Left lung (tissue), 14 donors: ENCODE measurements at places on chromosomes 11 and 22. TPM values are rescaled to one million over a fixed set of nuclear protein-coding genes. Genes with fewer than 3 reads are reported as not detected.

- no peak for DNase-seq
These were observed 9.8 kb upstream of the ANO1 start for GRCh38 chr11:70068345-70068744.

DNA sequence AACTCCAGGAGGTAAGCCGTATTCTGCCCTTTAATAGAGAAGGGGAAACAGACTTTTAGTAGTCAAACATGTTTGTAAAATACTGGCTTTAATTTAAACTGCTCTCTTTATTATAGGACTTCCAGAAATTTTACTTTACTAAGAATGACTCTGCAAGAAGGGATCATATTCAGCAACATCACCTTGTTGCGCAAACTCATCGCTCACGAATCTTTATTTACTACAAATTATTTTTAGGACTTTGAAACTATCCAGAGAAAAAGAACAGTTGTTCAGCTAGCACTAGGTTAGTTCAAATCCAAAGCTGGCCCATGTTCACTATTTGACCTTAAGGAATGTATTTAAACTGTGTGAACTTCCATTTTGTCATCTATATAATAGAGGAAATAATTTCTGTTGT, 498.3 kb upstream of the TENM4 start:
- DNase-seq, result no peak

GRCh38 chr22:19065298-19065859, 56.8 kb downstream of the DGCR2 start:
- no peak for DNase-seq

- DNase-seq, result no peak
These were observed 1130.4 kb downstream of the LRRC4C start for GRCh38 chr11:40328890-40329614.

DNA sequence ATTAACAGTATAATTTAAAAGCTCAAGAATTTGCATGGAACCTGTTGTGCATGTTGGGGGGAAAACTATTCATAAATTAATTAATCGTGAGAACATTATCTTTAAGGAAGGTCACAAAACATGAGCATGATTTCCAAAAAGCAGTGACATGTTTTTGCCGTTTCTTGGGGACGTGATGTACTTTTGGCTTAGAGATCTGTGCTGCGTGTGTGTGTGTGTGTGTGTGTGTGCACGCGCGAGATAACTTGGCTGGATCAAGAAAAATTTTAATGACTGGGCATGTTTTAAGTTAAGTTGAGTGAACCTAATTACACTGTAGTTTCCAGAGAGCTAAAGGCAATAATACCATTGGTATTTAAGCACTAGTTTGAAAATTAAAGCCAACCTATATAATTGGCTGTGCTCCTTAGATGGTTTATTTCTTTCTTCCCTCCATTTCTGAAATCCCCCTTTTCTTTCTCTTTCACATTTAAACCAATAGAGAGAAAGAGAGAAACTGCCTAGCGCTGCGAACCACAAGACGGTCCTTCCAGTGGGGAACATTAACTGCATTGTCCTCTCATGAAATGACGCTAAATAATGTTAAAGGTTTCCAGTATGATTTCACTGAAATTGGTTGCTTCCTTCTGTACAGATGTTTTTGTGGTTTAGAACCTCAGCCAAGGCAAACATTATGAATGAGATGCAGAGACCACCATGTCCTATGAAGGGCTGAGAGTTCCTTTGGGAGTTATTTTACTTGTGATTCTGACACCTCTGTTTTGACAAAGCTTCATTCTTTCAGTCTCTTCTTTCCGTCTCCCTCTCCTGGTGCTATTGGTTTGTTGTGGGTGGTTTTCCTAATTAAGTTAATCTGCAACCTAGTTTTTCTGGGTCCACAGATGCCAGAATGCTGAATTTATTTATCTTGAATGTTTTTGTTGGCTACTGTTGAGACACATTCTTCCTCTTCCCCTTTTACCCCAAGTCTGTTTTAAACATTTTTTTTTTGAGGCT, 51.7 kb downstream of the ZBTB16 start:
- DNase-seq, result peak; percentile 63

DNA sequence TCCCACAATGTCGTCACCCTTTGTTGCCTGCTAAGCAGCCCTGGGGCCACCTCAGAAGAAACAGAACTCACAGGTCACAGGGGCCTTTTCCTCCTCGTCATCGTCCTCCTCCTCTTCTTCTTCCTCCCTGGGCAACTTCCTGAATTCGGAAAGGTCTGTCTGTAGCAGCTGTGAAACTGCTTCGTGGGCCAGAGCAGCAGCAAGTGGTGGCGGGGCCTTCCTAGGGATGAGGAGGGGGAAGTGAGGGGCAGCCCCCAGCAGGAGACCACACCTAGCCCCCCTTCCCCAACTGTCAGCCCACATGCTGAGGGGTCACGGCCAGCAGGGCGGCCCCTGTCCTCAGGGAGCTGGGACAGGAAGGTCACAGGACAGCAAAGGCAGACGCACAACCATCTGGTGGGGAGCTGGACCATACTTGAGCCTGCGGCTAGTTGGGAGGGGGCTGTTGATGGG, 13.2 kb downstream of the PPM1F start:
- DNase-seq, result no peak

DNA sequence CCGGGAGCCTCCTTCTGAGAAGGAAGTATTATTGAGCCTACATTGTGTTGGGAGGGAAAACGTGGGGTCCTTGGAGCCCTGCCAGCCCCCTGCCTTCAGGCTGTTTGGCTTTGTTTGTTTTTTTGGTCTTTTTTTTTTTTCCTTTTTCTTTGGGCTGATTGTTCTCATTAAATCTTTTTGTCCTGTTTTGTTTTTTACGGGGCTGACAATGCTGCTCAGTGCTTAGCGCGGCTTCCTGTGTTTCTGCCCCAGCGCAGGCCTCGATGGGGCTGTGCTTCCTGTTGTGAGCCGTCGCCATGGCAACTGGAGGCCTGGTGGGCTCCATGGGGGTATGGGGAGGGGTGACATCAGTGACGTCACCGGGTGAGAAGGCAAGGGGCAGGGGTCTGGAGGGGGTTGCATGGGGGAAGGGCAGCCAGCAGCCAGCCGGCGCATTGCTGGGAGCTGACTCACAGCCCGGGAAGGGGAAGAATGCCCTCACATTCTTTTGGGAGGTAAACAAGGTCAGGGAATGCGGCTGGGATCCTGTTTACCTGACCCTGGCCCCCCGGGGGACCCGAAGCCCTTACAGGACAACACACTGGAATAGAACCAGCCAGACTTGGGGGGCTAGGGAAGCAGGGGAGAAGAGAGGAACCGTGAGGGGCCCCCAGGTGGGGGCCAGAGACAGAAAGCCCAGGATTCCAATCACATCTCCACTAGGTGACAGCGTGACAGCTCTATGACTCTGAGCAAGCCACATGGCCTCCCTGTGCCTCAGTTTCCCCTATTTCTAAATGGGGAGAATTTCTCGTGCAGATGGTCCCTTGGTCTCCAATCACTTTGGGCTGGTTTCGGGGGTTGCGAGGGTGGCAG, 22.2 kb upstream of the CBX7 start:
- DNase-seq, result peak; percentile 88

GRCh38 chr11:93039531-93040240, 70.2 kb downstream of the MTNR1B start:
- DNase-seq, result no peak

GRCh38 chr11:2796091-2796490, 89.5 kb downstream of the CDKN1C start:
- peak; percentile 22 for DNase-seq

DNA sequence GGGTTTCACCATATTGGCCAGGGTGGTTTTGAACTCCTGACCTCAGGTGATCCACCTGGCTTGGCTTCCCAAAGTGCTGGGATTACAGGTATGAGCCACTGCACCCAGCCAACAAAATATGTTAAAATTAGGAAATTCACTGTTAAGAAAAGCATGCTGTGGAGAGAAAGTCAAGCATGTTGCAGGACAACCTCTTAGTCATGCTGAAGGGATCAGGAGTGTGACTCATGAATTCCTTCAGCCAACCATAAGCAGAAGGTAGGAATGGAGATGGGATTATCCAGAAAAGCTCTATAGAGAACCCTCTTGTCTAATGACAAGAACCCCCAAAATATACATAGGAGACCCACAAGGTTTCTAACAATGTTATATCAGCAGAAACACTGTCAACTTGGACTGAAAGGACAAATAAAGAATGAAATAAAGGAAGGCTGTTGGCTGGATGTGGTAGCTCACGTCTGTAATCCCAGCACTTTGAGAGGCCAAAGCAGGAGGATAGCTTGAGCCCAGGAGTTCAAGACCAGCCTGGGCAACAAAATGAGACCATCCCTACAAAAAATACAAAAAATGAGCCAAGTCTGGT, 16.0 kb downstream of the MRTFA start:
- DNase-seq, result no peak

GRCh38 chr11:69480547-69481392, 693 bp upstream of the LINC01488 start:
- no peak for DNase-seq

- peak; percentile 83 for DNase-seq
These were observed 87.4 kb upstream of the ARHGAP32 start for GRCh38 chr11:129279326-129280026.

DNA sequence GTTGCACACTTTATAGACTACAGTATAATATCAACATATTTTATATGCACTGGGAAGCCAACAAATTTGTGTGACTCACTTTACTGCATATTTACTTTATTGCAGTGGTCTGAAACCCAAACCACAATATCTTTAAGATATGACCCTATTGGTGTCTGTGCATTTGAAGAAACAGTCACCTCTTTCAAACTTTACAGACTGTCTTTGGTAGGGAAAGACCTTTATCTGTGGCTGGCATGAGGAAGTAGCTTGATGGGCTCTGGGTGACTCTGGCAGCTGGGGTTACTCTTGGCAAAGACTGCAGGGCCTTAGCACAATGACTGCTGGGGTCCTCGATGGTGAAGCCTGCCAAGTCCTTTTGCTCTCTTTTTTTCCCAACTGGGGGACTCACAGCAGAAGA, 21.3 kb upstream of the ABTB2 start:
- DNase-seq, result no peak

GRCh38 chr11:10529279-10529678, 11.7 kb downstream of the RNF141 start:
- DNase-seq, result no peak

- no peak for DNase-seq
These were observed 36.7 kb downstream of the LARGE1 start for GRCh38 chr22:33883561-33883960.

- DNase-seq, result no peak
These were observed 48.2 kb upstream of the MTMR2 start for GRCh38 chr11:95972060-95972459.

GRCh38 chr11:87187076-87187475, 149.3 kb downstream of the TMEM135 start:
- DNase-seq, result no peak

- DNase-seq, result no peak
These were observed 154.8 kb downstream of the ENTHD1 start for GRCh38 chr22:39738746-39739145.

GRCh38 chr22:27754247-27754887, 47.2 kb downstream of the MN1 start:
- DNase-seq, result no peak

- peak; percentile 95 for DNase-seq
These were observed 2.6 kb upstream of the BCL9L start for GRCh38 chr11:118928101-118928869.

GRCh38 chr11:72528121-72528520, 93.8 kb upstream of the CLPB start:
- DNase-seq, result no peak

DNA sequence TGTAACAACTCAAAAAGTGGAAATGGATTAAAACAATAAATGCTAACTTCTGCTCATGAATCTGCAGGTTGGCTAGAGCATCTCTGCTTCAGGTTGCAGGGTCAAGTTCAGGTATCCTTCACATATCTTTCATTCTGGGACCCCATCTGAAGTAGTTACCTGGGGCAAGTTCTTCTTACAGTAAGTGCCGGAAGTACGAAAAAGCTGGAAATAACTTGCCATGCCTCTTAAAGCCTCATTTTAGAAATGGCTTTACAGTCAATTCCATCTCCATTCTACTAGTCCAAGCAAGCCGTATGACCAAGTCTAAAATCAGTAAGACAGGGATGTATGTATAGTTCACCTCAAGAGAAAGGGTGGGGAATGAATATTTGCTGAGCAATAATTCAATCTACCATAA, 93.7 kb downstream of the FCHSD2 start:
- no peak for DNase-seq

DNA sequence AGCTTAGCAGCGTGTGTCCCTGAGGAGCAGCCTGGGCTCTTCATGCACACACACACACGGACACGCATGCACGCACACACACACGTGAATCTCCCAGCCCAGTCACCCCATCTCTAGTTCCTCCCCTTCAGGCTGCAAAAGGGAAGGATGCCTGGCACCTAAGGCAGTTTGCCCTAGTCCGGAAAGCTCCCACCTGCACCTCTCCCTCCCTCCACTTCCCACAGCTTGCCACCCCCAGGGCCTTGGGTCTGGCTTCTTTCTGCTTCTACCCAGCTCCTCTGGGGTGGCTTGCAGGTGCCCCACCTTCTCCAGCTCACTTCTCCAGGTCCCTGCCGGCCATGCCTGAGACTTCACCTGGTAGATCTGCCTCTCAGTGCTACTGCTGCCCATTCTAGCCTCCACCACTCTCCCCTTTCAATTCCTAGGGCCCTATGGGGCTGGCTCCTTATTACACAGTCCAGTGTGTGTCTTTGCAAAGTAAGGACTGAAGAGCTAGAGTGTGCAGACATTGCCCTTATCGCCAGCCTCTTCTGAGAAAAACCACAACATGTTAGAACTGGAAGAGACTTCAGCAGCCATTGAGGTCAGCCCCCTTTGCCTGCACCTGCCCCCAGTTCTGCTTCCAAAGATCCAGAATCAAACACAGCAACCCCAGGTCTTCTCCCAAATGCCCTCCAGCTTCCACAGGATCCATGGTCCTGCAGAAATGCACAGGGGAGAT, 33.5 kb upstream of the CHST1 start:
- no peak for DNase-seq

GRCh38 chr11:27971171-27971570, 136.8 kb downstream of the KIF18A start:
- DNase-seq, result no peak

GRCh38 chr11:103949781-103950180, 86.7 kb upstream of the DDI1 start:
- no peak for DNase-seq

GRCh38 chr11:73072935-73073481, 69.1 kb downstream of the FCHSD2 start:
- no peak for DNase-seq

- no peak for DNase-seq
These were observed 666.6 kb downstream of the CNTN5 start for GRCh38 chr11:99687320-99687719.

The TEAD1 gene
- polyA plus RNA-seq, result 86.6 TPM

The C11orf87 gene
- 0.05 TPM for polyA plus RNA-seq

The SCN3B gene
- 6.0 TPM for polyA plus RNA-seq

The SLC39A13 gene
- polyA plus RNA-seq, result 37.0 TPM

The SNX32 gene
- 4.4 TPM for polyA plus RNA-seq

The TMPRSS13 gene
- polyA plus RNA-seq, result 8.1 TPM

The LSP1 gene
- polyA plus RNA-seq, result 6.5 TPM

The WBP2NL gene
- 2.5 TPM for polyA plus RNA-seq

The AQP11 gene
- 3.4 TPM for polyA plus RNA-seq

The APOA4 gene
- not detected for polyA plus RNA-seq

The OR10A2 gene
- polyA plus RNA-seq, result 0.06 TPM

The HPX gene
- 6.5 TPM for polyA plus RNA-seq

The TMEM191B gene
- polyA plus RNA-seq, result 0.54 TPM

The PDE2A gene
- 9.2 TPM for polyA plus RNA-seq

The SCUBE1 gene
- 2.1 TPM for polyA plus RNA-seq

The CRYBA4 gene
- polyA plus RNA-seq, result 0.45 TPM

The ACTN3 gene
- polyA plus RNA-seq, result not detected

The ATG16L2 gene
- polyA plus RNA-seq, result 48.1 TPM

The INS gene
- polyA plus RNA-seq, result not detected
